Hepatocyte (in vitro differentiated cells): ENCODE measurements at places on chromosomes 5 and 9.

DNA sequence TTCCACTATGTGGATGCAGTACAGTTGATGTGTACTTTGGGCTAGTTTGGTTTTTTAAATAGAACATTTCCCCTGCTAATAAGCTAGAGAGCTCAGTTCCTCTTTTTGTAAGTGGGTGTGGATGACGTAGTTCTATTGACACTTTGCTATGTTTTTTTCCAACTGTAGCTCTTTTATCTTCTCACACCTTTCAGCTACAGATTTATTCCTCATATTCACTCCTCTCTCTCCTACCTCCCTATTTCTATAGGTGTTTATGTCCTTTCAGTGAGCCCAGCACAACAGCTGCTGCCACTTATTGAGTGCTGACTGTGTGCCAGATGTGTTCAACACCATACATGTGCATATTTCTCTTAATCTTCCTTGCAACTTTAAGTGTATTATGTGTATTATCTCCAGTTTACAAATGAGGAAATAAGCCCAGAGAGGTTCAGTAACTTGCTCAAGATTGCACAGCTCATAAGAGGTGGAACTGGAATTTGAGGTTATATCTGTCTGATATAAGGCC, 215.7 kb downstream of the SEMA6A start:
- no peak for DNase-seq

GRCh38 chr9:116924462-116925110, 237.5 kb downstream of the TRIM32 start:
- DNase-seq, result no peak

DNA sequence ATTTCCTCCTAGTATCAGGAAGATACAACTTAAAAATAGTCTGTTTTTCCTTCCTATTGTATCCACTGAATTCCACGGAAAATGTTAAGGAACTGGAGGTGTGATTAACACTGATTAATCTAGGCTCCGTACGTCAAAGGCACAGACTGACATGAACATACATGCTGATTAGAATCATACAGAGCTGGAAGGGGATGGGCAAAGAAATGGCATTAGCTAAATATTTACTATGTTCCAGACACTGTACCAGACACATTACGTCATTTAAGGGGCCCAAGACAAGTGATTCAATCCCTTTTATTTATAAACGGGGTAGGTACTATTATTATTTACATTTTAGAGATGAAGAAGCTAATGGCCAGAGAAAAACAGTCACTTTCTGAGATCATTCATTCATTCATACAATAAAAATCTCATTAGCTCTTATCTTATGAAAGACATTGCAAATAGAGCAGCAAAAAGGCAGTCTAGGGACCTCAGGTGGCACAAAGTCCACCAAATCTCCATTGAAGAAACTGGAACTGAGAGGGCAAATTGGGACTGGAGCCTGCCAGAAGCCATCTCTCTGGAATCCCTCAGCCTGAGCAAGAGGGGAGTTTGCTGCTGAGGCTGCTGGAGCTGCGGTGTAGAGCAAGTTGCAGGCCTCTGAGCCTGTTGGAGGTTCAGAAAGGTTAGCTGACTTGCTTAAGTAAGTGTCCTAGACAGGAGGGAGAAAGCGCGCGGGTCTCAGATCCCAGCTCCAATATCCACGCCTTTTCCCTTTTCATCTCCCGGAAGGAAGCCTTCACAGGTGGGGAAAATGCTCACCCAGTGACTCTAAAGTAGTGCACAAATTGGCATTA, 1.6 kb upstream of the TGFBR1 start:
- peak; percentile 20 for DNase-seq

DNA sequence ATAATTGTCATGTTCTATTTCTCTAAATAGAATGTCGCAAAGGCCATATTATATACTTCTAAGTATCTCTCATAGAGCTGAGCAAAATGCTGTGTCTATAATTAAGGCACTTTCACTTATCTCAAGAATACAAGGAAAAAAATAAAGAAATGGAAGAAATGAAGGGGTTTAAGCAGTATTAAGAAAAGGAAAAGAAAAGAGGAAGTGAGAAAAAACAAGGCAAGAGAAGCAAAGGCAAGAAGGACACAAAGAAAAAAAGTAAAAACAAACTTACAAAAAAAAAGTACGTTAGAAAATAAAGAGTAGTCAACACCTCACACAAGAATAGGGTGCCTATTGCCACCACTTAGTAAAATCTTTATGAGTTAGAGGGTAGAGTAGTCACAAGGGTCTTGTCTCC, 506.2 kb downstream of the GABRG2 start:
- DNase-seq, result no peak

GRCh38 chr5:75048457-75048953, 3.9 kb downstream of the GCNT4 start:
- no peak for DNase-seq

DNA sequence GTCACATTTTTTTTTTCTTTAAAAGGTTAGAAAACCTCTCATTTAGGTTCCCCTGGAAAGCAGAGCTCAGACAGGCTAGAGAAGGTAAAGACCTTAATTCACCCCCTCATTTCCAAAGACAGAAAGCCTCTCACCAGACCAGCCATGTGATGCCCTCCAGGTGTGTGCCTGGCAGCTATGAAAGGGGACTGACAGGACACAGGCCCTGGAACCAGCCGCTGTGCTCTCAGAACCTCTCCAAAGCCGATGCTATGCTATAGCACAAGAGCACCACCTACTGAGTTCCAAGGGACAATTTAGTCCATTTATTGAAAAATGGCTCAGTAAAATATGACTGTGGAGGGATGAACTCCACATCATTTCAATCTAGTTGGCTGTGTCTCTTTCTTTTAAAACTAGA, 48.8 kb downstream of the FANCC start:
- DNase-seq, result peak; percentile 75

- no peak for DNase-seq
Observed at GRCh38 chr5:90981821-90982220, 401.3 kb downstream of the ARRDC3 start.

GRCh38 chr5:67196537-67197059, at the start of gene CD180:
CD180 (minus strand) TSS chr5:67196799; CDS start chr5:67196641, 158 bp downstream.
- DNase-seq, result no peak

DNA sequence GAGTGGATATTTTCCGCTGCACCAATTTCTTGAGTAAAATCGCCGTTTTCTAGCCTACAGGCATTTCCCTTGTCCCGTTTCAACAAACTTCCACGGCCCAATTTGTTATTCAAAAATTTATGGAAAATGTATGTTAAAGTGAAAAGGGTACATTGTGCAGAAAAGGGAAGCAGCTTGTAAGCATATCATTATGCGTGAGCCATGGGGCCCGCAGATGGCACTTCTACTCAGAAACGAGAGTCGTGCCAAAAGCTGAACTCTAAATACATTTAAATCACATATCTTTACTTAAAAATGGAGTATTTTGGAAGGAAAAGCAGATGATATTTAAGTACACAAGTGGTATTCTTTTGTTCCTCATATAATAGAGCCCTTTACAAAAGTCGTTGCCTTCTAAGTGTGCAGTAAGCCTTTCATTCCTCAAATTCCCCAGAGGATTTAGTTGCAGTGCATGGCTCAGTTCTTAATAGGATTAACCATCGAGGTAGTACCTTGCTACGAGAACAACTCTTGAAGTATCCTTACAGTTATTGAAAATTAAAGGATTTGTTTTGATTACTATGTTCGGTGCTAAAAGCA, 1227.2 kb upstream of the WWC1 start:
- DNase-seq, result no peak

- DNase-seq, result no peak
Observed at GRCh38 chr5:136594416-136594815, 229.1 kb upstream of the TRPC7 start.

DNA sequence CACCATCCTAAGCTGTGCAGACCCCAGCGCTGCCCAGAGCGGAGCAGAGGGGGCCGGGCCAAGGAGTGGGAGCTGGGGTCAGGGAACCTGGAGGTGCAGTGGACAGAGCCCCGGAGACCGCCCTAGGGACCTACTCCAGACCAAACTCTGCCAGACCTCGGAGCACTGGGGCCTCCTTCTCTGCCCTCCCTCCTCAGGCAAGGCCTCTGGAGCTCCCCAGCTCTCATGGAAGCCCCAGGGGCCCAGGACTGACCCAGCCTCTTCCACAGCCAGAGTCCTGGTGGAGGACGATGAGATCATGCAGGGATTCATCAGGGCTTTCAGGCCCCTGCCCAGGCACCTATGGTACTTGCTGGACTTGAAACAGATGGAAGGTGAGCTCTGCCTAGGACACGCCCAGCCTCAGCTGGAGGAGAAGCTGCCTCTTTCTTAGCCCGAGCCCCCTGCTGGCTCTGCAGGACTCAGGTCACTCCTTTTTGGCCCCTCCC, 3.6 kb downstream of the PAEP start:
- peak; percentile 6 for DNase-seq

DNA sequence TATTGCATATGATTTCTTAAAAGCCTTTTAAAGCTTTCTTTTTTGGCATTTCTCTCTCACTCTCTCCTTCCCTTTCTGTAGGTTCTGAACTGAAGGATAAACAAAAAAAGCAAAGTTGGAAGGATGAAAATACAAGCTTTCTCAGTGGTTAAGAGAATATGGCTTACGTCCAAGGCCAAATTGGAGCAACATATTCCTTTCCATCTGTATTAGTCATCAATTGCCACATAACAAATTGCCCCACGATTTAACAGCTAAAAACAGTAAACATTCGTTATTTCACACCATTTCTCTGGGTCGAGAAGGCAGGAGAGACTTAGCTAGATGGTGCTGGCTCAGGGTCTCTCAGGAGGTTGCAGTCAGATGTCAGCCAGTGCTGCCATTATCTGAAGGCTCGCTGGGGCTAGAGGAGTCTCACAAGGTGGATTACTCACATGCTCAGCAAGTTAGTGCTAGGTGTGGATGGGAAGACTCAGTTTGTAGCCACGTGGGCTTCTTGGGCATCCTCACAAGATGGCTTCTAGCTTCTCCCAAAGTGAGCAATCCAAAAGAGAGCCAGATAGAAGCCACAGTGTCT, 2.0 kb upstream of the ROR2 start:
- DNase-seq, result no peak

DNA sequence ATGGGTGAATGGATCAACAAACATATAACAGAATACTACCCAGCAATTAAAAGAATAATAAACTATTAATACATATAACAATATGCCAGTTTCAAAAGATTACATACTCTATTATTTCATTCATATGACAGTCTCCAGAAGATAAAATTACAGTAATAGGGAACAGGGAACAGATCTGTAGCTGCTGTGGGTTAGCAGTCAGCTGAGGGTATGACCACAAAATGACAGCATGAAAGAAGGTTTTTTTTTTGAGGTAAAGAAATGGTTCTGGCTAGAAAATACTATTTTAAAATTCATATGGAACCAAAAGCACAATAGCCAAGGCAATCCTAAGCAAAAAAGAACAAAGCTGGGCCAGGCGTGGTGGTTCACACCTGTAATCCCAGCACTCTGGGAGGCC, 73.0 kb upstream of the NR5A1 start:
- no peak for DNase-seq

- no peak for DNase-seq
Observed at GRCh38 chr9:125843646-125844045, 96.5 kb downstream of the PBX3 start.

- no peak for DNase-seq
Observed at GRCh38 chr9:120436983-120437475, 142.9 kb downstream of the CDK5RAP2 start.

- peak; percentile 50 for DNase-seq
Observed at GRCh38 chr9:70479880-70480291, 65.4 kb upstream of the KLF9 start.

GRCh38 chr5:95863383-95863757, 40.8 kb upstream of the GLRX start:
- peak; percentile 53 for DNase-seq
